ENCODE measurements at places on chromosomes 7 and 10.

- DNase-seq = no peak
Measured at GRCh38 chr7:18179093-18179492, 151.4 kb upstream of the PRPS1L1 start.

GRCh38 chr10:110360857-110361474, 56.2 kb upstream of the SMNDC1 start:
- no peak for DNase-seq

- no peak for DNase-seq
Measured at GRCh38 chr10:88989824-88990383, 694 bp upstream of the FAS start.

- no peak for DNase-seq
Measured at GRCh38 chr10:94178475-94179253, 184.1 kb downstream of the NOC3L start.

DNA sequence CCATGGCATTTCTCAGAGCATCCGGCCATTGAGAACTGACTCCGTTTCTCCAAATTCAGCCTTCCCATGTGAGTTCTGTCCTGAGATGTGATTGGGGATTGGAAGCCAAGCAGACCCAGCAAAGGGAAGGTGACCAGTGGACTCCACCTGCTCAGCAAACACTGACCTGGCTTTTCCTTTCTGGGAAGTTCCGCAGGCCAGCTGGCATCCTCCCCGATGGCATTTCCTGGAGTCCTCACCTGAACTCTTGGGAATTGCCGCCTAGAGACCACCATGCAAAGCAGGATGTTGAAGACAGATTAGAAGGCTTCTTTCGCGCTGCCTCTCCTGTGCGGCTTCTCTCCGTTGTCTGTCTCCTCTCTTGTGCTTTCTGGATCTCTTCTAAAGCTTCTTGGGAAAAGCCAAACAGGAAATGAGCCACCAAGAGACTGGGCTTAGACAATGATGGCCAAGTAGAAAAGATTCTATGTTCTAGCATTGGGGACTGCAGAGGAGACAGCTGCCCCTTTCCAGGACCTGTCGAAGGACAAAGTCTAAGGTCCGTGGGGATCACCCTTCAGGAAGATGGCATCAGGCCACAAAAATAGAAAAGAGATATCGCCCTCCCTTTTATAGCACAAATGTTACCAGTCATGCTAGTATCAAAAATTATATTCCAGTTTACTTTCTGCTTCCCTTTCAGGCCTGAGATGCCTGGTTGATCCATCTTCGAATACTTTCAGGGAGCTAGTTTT, 103.7 kb upstream of the INSYN2A start:
- no peak for DNase-seq

DNA sequence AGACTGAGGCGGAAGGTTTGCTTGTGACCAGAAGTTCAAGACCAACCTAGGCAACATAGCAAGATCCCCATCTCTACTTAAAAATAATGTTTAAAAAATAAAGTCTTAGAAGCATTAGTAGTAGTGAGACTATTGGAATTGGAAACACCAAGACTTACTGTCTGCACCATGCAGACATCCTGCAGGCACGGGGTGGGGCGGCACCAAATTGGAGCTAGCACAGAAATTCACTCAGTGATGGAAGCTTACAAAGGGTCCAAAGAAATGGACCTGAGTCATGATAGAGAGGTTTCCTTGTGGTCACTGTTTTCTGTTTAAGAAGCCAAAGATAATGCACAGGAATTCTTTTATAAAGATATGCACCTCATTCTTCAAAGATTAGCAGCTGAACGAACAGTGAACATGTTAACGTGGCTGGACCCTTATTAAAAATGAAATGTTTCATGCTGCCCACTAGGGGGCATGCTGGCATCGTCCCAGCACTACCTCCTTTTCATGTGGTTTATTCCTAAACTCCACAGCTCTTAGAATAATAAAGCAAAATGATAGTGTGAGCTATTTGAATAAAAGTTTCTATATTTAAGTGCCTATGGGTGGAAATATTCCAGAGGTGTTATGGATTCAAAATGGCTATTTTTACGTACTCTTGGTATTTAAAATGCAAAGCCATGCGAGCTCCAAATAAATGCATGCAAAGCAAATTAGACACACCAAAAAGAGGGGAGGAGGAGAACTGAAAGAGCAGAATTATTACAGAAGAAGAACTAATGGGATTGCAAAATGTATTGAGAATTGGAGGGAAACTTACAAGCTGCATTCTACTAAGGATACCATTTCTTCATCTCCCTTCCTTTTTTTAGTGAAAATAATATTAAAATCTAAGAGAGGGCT, 28.6 kb downstream of the PDSS1 start:
- DNase-seq = no peak

DNA sequence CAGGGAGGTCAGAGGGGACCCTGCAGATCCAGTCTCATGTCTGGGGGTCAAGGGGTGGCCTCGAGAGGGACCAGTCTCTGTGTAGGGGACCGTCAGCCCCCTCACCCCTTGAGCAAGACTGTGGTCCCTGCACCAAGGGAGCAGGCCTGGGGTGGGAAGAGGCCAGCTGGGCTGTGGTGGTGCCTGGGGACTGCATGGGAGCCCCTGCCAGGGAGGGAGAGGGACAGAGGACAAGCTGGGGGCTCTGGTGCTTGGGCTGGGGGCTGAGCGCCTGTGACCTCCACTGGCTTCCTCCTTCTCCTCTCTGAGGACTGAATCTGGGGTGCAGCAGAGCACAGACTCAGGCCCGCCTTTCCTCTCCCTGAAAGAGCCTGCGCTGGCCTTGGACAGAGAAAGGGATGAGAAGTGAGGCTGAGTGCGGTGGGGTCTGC, 771 bp upstream of the PILRB start:
- DNase-seq = no peak

DNA sequence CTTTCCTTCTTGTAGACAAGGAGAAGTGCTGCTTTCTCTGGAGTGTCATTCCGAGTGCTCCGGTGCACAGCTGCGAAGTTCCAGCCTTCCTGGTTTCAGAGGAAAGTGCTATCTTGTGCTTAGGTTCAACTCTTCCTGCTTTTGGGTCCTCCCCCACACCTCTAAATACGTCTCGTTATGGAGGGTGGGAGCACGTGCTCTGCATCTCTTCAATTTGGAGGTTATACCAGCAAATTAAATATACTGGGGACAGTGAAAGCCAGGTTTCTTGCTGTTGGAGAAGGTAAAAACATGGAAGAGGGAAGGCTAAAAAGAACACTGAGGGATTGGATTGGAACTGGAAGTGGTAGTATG, 2.4 kb upstream of the ESYT2 start:
- DNase-seq = no peak

DNA sequence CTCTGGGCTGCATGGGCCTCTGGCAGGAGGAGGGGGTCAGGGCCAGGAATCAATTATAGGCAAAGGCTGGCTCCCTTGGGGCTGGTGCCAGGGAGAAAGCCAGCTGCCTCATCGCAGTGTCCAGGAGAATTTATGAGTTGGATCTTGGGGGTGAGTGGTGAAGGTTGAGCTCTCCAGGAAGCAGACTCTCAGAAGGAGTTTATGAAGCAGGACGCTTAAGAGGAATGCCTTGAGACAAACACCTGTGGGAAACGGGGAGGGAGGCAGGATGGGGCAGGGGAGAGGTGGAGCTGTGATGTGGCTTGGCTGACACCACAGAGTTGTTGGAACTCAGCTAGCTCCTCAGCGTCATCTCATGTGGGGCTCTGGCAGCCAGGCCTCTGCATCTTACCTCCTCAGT, 428.5 kb downstream of the RPS24 start:
- no peak for DNase-seq

DNA sequence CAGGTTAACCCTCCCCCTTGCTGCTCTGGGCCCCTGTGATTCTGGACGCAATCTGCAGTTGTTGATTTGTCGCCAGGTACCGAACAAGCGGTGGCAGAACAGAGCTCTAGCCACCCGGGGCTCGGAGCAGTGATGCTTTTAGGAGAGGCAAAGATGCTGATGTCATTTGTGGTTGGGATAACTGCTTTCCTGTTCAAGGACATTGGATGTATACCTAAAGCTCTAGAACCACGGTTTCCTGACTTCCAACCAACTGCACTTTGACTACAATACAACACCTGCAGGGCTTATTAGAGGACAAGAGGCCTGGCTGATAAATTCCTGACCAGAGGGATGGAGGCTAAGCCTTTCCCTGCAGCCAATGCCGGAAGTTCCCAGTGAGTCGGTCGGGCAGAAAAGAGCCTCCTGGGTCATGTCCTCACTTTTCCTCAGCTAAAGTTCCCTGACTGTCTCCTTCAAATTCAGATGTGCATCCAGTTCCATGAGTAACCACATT, 6.5 kb upstream of the RBM20 start:
- DNase-seq = no peak

- no peak for DNase-seq
Measured at GRCh38 chr7:4151926-4152549, 530.1 kb upstream of the FOXK1 start.

- no peak for DNase-seq
Measured at GRCh38 chr10:6978187-6978627, 398.1 kb upstream of the PRKCQ start.

DNA sequence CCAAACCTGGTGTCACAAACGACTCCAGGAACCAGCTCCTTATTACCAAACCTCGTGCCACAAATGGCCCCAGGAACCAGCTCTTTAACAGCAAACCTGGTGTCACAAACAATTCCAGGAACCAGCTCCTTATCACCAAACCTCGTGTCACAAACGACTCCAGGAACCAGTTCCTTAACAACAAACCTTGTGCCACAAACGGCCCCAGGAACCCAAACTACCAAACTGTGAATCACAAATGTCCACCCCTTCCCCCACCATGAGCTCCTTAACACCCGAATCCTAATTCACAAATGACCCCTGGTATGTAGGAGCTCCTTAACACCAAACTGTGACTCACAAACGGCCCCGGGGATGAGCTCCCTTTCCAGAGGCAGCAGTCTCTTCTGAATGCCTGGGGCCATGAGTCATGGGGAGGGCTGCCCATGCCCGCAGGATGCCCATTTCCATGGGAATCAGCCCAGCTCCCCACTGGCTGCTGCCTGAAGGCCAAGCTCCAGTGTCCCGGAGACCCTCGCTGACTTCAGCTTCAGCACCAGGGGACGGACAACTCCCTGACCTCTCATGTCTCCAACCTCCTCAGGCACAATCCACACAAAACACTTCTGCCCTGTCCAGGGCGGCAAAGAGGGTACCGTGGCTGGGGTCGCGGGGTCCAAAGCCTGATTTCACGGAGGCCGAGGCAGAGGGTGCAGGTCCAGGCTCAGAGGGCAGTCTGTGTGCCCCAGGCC, 213.1 kb downstream of the ELFN1 start:
- no peak for DNase-seq

DNA sequence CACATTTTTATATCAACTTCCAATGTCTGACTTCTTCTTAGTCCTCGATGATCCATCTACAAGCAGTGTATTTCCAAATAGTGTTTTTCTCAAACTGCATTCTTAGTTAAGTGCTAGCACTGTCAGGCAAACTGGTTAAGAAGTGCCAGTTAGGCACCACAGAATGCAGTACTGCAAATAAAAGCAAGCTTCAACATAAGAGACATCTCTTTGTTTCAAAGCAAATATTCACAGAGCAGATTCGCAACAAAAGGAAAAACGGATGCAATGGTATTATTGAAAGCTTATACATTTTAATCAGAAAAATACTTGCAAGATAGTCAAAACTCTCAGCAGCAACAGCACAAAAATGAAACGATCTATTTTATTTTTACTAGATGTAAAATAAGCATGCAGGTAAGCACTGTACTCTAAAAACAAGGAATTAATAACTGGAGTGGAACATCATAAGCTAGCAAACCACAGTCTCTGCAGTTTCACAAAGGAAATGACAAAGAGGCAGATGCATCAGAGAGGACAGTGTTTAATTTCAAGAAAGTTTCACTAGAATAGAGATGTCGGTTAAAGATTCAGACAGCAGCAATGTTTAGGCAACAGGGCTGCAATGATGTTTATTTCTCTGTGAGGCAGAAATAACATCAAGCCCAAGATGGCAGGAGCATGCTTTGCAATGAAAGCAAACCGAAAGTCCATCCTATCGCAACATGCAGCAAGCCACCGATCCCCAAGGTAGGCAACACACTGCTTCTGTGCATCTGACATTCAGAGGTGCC, 82.0 kb downstream of the FGFR2 start:
- no peak for DNase-seq

GRCh38 chr10:63722537-63722936, 201.3 kb downstream of the REEP3 start:
- DNase-seq = no peak

DNA sequence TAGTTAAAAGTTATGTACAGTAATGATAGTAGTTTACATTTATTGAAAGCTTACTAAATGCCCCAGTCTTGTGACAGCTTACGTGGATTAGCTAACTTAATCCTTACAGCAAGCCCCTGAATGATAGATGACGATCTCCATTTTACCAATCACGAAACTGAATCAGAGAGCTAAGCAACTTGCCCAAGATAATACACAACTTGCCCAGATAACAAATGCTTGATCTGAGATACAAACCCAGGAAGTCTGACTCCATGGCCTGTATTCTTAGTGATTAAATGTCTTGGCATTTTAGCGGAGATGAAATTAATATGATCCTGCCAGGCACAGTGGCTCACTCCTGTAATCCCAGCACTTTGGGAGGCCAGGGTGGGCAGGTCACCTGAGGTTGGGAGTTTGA, 46.9 kb upstream of the FMC1 start:
- DNase-seq = no peak

GRCh38 chr10:56599201-56599600, 238.1 kb upstream of the ZWINT start:
- DNase-seq = no peak

GRCh38 chr7:105905209-105905909, 29.0 kb upstream of the ATXN7L1 start:
- DNase-seq = no peak

DNA sequence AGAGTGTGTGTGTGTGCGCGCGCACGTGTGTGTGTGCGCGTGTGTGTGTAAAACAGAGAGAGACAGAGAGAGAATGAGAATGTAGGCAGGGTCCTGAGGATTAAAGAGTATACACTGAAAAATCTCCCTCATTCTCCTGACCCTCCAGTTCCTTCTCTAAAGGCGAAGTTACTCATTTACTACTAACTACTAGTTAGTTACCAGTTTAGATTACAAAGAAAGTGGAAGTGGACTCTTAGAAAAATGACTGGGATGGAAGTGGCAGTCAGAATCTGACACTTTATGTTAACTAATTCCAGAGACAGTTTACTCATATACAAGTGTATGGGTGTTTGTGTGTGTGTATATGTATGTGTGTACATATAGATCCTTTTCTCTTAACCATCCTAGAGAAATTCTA, 146.5 kb upstream of the LRRN3 start:
- DNase-seq = no peak

- no peak for DNase-seq
Measured at GRCh38 chr7:150801946-150802771, 1.6 kb downstream of the TMEM176A start.

Measured in cortex of kidney (tissue), 1 donor.